ENCODE measurements at places on chromosomes 7 and 10. TPM values are rescaled to one million over a fixed set of nuclear protein-coding genes. Genes with fewer than 3 reads are reported as not detected.

DNA sequence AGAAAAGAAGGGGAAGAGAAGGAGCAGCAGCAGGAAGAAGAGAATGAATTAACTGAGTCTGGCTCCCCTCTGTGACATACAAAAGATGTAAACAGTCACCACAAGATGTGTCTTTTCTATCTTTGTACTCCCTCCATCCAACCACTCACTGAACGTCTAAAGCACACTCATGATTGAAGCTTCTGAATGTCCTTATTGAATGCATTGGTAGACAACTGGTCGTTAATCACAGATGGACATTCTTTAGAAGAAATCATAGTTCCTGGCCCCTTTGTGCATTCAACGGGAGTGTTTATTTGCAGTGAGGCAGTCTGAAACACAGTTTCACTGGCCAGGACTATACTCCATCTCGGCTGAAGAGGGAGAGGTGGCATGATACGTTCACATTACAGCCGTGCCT, 206.3 kb upstream of the KMT2E start:
- no peak for DNase-seq

- DNase-seq = no peak
Observed at GRCh38 chr7:43850348-43851116, 18.8 kb downstream of the MRPS24 start.

- peak; percentile 82 for DNase-seq
Observed at GRCh38 chr10:96130326-96130995, 364 bp downstream of the ZNF518A start.

DNA sequence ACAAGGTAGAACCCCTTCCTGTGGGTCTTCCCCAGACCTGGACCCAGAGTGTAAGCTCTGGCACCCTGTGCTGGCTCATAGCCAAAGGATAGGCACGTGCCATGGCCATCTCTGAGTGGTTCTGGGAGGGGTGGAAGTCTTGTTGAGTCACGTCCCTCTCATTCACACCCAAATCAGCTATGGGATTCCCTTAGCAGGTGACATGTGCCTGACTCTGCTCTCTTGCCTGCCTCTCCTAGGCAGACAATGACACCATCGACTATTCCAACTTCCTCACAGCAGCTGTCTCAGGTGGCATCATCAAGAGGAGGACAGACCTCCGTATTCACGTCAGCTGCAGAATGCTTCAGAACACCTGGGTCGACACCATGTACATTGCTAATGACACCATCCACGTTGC, 59.8 kb downstream of the C10orf120 start:
- DNase-seq = no peak

GRCh38 chr7:95517458-95517857, 31.7 kb downstream of the ASB4 start:
- no peak for DNase-seq

DNA sequence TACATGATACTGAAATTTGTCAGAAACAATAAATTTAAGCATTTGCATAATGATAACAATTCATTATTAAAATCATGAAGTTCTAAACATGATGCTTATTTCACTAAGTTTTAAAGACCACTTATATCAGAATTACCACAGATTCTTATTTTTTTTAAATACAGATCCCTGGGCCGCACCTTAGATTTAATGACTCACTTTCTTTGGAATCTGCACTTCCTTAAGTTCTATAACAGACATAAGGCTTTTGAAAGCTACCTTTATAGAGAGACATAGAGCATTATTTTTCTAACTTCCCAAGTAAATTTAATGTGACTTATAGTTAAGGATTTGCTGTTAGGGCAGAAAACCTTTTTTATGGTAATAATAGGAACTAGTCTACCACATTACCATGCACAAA, 214.9 kb downstream of the IPMK start:
- no peak for DNase-seq

DNA sequence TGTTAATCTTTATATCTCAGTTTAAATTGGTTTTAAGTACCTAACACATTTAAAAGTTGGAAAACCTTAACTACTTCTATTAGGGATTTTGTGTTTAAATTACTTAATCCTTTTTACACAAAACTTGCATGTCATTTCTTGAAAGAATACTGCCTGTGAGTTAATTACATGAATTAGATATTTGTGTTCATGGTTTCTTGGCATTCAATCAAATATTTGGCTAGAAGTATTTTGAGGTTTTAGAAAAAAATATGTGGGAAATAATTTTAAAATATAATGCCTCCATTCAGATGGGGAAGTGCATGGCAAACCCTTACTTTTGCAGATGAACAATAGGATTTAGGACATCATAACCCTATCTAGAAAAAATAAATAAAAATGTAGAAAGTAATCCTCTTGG, 186.5 kb upstream of the SEMA3E start:
- no peak for DNase-seq

DNA sequence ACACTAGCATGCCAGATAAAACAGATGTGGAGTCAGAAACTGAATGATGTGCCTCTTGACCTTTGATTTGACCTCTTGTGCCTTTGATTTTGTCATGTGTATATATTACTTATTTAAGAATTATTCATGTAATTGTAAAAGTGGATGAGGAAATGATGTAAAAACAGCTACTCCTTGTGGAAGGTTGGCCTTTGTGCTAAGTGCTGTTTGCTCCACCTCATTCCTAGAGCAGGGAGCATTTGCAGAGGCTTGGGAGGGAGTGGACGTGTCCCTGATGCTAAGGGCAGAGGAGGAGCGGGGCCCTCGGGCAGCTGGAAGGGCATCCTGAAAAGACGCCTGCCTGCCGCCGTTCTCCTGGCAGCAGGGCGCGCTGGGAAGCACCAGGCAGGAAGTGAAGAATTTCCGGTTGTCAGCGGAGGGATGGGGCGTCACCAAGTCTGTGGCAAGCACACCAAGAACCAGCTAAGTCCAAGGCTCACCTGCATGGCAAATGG, 197.6 kb upstream of the ZNF32 start:
- DNase-seq = no peak

DNA sequence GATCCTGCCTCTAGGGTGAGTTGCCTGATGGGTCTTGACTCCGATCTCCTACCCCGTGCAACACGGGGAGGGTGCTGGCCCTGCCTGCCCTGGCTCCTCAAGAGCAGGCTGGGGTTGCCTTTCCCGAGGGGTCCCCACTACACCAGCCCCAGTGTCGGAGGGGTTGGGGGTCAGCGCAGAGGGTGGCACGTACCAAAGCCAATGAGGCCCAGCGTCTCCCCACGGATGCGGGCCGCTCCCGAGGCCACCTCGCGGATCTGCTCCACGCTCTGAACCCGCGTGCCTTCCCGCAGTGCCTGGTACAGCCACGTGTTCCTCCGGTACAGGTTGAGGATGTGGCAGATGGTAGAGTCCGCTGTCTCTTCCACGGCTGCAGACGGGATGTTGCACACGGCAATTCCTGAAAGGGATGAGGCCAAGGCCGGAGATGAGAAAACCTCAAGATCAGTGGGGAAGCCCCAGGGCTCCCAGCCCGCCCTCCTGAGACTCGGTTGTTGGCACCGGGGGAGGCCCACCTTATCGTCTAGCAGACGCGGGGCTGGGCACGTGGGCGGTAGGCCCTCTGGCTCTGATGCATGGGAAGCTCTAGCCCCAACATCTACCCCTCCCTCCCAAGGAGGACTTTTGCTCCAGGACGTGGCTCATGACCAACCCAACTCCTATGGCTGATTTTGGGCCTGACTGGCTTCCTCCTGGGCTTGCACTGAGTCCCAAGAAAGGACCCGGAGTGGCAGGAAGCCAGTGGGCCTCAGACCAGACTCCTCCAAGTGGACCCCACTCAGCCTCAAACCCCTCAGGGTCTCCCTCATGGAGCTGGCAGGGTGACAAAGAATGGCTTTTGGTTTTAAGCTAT, 56.1 kb downstream of the ZRANB1 start:
- no peak for DNase-seq

- DNase-seq = no peak
Observed at GRCh38 chr10:91197127-91197526, 23.3 kb upstream of the PCGF5 start.

The SUN3 gene
- total RNA-seq = not detected

The FAM25C gene
- not detected for total RNA-seq
